ENCODE measurements at places on chromosomes 1 and 21.

GRCh38 chr1:3692598-3692997 lies 40.3 kb downstream of the TP73 start:
- DNase-seq, result no peak

- DNase-seq, result no peak
These were observed 39.7 kb downstream of the TTC13 start for GRCh38 chr1:230938924-230939368.

DNA sequence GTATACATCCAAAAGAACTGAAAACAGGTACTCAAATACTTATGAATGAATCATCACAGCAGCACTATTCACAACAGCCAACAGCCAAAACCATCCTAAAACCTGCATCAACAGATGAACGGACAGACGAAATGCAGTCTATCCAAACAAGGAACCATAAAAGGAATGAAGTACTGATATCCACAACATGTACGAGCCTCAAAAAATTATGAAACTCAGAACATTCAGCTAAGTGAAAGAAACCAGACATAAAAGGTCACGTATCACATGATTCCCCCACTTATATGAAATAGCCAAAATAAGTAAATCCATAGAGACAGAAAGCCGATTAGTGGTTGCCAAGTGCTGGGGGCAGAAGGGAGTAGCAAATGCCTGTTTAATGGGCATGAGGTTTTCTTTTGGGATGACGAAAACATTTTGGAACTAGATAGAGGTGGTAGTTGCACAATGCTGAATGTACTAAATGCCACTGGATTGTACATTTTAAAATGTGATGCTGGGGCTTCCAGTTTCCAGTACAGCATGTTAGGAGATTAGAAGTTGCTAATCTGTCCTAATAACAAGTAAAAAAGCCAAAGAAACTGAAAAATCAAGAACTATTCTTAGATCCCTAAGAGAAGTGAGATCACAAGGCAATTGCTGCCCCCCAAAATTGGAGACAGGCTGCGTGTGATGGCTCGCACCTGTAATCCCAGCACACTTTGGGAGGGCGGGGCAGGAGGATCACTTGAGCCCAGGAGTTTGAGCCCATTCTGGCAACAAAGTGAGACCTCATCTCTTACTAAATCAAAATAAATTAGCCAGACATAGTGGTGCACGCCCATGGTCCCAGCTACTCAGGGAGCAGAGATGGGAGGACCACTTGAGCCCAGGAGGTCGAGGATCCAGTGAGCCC lies 25.3 kb downstream of the CLSTN1 start:
- no peak for DNase-seq

- DNase-seq, result no peak
These were observed 12.2 kb downstream of the SPTA1 start for GRCh38 chr1:158674302-158674701.

DNA sequence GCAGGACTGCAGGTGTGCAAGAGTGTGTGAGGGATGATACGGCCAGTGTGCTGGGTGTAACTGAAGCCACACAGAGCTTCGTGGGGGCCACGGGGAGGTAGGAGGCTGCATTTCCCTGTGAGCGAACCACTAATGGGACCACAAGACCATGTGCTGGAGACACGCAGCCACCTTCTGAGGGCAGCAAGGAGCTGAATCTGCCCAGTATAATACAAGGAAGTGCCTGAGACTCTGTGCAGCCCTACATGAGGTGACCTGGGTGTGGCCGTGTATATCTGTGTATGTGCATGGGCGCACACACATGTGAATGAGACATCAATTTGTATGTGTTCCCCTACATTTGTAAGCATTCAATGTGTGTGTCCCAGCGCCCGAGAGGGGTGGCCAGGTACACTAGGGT lies 50.8 kb downstream of the CHD5 start:
- DNase-seq, result no peak

- DNase-seq, result no peak
These were observed 18.4 kb upstream of the INPP5B start for GRCh38 chr1:37965301-37965700.
